Endothelial cell (in vitro differentiated cells): ENCODE measurements at places on chromosomes 13 and 19.

DNA sequence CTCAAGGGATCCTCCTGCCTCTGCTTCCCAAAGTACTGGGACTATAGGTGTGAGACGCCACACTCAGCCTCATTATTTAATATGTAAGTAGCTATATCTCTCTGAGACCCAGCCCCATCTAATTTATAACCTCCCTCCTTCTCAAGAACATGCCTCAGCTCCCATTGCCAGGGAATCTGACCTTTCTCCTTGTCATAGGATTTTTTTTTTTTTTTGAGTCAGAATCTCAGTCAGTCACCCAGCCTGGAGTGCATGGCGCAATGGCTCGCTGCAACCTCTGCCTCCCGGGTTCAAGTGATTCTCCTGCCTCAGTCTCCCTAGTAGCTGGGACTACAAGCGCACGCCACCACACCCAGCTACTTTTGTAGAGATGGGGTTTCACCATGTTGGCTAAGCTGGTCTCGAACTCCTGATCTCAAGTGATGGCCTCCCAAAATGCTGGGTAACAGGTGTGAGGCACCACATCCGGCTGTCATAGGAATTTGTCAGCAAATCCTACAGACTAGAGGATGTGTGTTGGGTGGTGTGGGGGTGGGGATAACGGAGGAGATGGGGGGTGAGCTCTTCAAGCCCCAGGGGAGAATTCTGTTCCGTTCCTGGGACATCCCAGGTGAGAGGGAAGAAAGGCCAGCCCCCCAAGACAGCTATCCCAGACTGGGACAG lies 5.1 kb upstream of the EPS8L1 start:
- no peak for DNase-seq

DNA sequence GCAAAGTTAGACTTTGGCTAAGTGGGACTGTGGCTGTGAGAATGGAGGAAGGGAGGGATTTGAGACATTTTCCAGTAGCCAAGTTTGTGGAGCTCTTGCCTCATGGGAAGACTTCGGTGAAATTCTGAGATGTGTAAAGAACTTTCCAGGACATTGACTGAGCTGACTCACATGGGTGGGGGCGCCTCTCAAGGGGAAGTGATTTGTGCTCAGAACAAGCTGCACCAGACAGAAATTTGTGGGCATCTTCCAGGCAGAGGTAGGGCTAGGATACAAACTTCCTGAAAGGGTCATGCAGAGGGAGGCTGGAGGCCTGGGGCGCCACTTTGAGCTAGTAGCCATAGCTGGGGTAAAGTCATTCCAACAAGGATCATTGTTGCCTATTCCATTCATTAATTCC lies 9.8 kb upstream of the SIGLEC10 start:
- no peak for DNase-seq

- DNase-seq: no peak
Measured at GRCh38 chr13:98397221-98397620, 179.7 kb downstream of the STK24 start.

DNA sequence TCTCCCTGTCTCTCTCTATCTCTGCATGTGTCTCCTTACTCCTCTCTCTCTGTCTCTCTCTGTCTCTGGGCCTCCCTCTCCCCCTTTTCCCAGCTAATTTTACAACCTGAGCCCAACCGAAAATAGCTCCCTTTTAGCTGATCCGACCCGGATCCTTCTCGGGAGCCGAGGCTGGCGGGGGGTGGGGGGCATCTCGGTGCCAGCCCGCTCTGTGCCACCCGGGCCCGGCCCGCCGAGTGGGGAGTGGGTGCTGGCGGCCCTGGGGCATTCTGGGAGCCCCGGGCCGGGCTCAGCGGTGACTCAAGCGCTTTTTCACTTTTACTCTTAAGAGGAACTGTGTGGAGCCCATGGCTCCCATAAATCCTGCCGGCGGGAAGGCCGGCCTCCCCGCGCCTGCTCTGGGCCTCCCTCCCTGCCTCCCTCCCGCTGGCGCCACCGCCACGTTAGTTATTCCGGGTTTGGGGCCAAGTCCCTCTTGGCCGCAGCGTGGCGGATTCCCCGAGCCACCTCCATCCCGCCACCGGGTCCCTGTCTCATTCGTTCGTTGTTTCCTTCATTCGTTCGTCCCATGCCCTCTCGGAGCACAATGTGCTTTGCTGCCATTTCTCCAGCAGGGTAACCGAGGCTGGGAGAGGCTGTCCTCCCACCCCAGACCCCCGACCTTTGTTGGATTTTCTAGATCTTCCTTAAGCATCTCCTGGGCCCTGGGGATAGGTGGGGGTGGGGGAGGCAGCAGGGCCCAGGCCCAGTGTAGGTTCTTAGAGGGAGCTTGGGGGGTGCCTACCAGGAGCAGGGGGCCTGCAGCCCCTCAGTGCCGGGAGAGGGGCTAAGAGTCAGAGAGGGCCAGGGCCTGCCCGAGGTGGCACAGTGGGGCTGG lies 3.2 kb downstream of the NFIC start:
- no peak for DNase-seq

DNA sequence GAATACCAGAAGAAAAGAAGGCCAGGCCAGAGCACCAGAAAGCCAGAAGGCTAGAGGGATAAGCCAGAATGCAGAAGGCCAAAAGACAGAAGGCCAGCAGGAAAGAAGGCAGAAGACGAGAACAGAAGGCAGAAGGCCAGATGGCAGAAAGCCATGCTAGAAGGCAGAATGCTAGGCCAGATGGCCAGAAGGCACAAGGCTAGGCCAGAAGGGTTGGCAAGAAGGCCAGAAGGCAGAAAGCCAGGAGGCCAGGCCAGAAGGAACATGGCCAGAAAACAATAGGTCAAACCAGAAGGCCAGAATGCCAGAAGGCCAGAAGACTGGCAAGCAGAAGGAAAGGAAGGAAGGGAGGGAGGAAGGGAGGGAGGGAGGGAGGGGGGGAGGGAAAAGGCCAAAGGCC lies 188.8 kb downstream of the TUBA3C start:
- DNase-seq: no peak
